Body of pancreas (tissue), 4 donors: ENCODE measurements at places on chromosomes 2 and 18.
A peak's percentile ranks its signal among the peaks of the same experiment; 100 is the strongest.

- no peaks in the 10 kb centered on the region for H3K36me3 ChIP-seq
- no peak overlapping the region for H3K27ac ChIP-seq
- H3K4me1 ChIP-seq = peaks cover 7% of the 10 kb centered on the region
- H3K27me3 ChIP-seq = no peaks in the 10 kb centered on the region
- no peak for DNase-seq
- no peak overlapping the region for H3K4me3 ChIP-seq
Measured at GRCh38 chr18:10367836-10368235, 86.6 kb upstream of the APCDD1 start.

GRCh38 chr18:51525453-51526225, 328.2 kb upstream of the MEX3C start:
- no peak overlapping the region for H3K27ac ChIP-seq
- H3K36me3 ChIP-seq = no peaks in the 10 kb centered on the region
- no peaks in the 10 kb centered on the region for H3K4me1 ChIP-seq
- H3K4me3 ChIP-seq = no peak overlapping the region
- DNase-seq = no peak

DNA sequence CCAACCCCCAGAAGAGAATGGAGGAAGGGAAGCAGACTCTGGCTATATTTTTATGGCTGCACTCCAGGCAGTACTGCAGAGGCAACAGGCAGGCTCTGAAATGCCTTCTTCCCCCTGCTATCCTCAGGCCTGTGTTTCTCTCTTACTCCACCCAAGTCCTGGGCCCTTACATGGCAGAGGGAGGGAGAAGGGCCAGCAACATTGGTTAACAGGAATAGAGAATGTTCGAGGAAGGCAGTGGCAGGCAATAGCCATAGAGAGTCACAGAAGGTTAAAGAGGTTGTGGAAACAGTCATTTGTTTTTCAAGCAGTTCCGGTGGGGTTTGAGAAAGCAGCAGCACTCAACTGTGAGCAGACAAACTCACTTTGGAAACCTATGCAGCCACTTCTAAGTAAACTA, 15.1 kb upstream of the DARS1 start:
- H3K4me1 ChIP-seq = no peaks in the 10 kb centered on the region
- no peak overlapping the region for H3K4me3 ChIP-seq
- no peaks in the 10 kb centered on the region for H3K27me3 ChIP-seq
- no peaks in the 10 kb centered on the region for H3K36me3 ChIP-seq

GRCh38 chr2:135657806-135658582, 83.7 kb upstream of the UBXN4 start:
- H3K4me3 ChIP-seq = no peak overlapping the region
- H3K36me3 ChIP-seq = peaks cover 2% of the 10 kb centered on the region
- no peaks in the 10 kb centered on the region for H3K4me1 ChIP-seq
- H3K27me3 ChIP-seq = no peaks in the 10 kb centered on the region
- H3K27ac ChIP-seq = no peak overlapping the region

DNA sequence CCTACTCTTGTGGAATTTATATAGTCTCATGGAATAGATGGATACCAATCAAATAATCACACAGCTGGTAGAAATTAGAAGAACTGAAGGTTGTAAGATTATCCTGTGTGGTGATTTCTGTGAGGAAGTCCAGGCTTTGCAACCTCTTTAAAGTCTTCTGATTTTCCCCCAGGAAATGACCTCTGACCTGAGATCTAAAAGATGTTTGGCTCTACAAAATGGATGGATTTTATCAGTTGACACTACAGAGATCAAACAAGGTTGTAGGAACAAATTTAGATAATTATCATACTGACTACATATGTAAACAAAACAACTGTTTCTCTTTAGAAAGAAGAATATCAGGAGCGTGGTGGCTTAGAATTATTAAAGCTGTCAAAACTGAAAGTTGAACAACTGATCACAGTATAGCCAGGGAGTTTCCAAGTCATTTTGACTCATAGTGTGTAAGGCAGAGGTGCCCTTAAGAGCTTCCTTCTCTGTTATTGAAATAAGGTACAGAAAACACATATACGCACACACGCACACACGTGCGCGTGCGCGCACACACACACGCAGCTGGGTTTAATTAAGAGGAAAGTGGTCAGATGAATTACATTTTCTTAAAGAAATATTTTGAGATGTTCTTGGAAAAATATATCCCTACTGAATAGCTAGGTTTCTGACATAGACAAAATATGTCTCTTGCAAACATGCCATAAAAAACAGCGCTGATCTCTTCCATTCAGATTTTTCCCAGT, 35.5 kb upstream of the PELI1 start:
- H3K27ac ChIP-seq = no peak overlapping the region
- no peaks in the 10 kb centered on the region for H3K36me3 ChIP-seq
- no peaks in the 10 kb centered on the region for H3K27me3 ChIP-seq
- no peak overlapping the region for H3K4me3 ChIP-seq

DNA sequence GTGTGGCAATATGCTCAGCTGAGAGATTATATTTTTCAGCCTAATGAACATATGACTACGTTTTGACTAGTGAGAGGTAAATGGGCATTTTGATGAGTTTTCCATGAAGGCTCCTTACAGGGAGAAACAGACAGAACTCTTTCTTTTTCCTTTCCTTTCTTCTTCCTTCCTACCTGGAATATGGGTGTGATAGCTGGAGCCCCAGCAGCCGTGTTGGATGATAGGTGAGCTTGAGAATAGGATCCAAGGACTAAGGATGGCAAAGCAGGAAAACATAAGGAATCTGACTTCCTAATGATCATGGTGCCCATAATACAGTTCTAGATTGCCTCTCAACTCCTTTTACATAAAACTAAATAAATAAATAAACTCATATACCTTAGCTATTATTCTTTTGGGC, 124.0 kb downstream of the MAIP1 start:
- H3K4me3 ChIP-seq = no peak overlapping the region
- H3K27ac ChIP-seq = no peak overlapping the region
- no peak for DNase-seq
- no peaks in the 10 kb centered on the region for H3K27me3 ChIP-seq
- H3K36me3 ChIP-seq = no peaks in the 10 kb centered on the region

GRCh38 chr2:216799873-216800431, 59.9 kb downstream of the TNP1 start:
- peak; percentile 20 for DNase-seq
- H3K4me3 ChIP-seq = no peak overlapping the region
- no peak overlapping the region for H3K27ac ChIP-seq
- no peaks in the 10 kb centered on the region for H3K4me1 ChIP-seq
- no peaks in the 10 kb centered on the region for H3K36me3 ChIP-seq

- H3K4me3 ChIP-seq = no peak overlapping the region
- no peaks in the 10 kb centered on the region for H3K27me3 ChIP-seq
- H3K27ac ChIP-seq = no peak overlapping the region
- no peaks in the 10 kb centered on the region for H3K4me1 ChIP-seq
- no peak for DNase-seq
Measured at GRCh38 chr18:22827741-22828140, 105.4 kb upstream of the RBBP8 start.

GRCh38 chr2:149185942-149186490, 144.4 kb upstream of the LYPD6 start:
- H3K36me3 ChIP-seq = no peaks in the 10 kb centered on the region
- no peak for DNase-seq
- H3K4me1 ChIP-seq = no peaks in the 10 kb centered on the region
- H3K27ac ChIP-seq = no peak overlapping the region

GRCh38 chr2:109187711-109188495, 58.9 kb downstream of the SH3RF3 start:
- H3K27me3 ChIP-seq = no peaks in the 10 kb centered on the region
- H3K36me3 ChIP-seq = no peaks in the 10 kb centered on the region
- no peak overlapping the region for H3K27ac ChIP-seq
- no peak for DNase-seq
- peaks cover 15% of the 10 kb centered on the region for H3K4me1 ChIP-seq
- H3K4me3 ChIP-seq = no peak overlapping the region

GRCh38 chr2:17857021-17857420, 21.4 kb upstream of the KCNS3 start:
- H3K4me3 ChIP-seq = no peak overlapping the region
- DNase-seq = no peak
- H3K36me3 ChIP-seq = no peaks in the 10 kb centered on the region
- H3K27me3 ChIP-seq = no peaks in the 10 kb centered on the region

DNA sequence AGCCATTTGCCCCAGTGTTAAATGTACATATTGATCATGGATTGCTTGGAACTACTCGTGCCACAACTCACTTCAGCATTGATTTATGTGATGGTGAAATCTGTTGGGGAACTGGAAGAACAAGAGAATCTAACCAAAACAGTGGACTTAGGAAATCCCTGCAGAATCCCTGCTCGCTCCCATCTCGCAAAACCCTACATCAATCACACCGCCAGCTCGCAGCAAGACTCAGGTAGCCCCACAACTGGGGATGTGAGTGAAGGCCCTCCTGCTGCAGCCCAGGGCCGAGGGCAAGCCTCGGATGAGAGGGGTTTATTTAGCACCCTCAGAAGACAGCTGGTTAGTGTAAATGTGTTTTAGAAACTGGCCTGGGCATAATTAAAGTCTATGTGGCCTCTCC, 171.6 kb downstream of the ANAPC1 start:
- no peak overlapping the region for H3K4me3 ChIP-seq
- no peak overlapping the region for H3K27ac ChIP-seq
- H3K27me3 ChIP-seq = no peaks in the 10 kb centered on the region
- no peak for DNase-seq
- no peaks in the 10 kb centered on the region for H3K4me1 ChIP-seq

DNA sequence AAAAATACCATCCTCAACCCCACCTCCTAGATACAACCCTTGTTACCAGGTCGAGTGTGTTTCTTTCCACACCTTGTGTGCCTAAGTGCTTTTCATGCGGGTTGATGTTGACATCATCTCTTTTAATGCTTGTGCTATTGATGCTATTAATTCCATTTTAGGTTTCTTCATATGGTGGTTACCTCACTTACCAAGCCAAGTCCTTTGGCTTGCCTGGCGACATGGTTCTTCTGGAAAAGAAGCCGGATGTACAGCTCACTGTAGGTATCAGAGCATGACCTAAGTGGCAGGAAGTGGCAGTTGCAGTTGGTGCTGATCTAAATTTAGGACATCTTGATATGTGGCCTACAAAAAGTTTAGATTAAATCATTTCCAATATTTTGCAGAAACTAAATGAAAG, 149.9 kb upstream of the TTC39C start:
- no peak overlapping the region for H3K4me3 ChIP-seq
- DNase-seq = no peak
- H3K4me1 ChIP-seq = peaks cover 6% of the 10 kb centered on the region
- H3K36me3 ChIP-seq = no peaks in the 10 kb centered on the region
- no peaks in the 10 kb centered on the region for H3K27me3 ChIP-seq

GRCh38 chr18:2337552-2338141, 233.7 kb downstream of the METTL4 start:
- H3K27me3 ChIP-seq = no peaks in the 10 kb centered on the region
- no peaks in the 10 kb centered on the region for H3K36me3 ChIP-seq
- H3K27ac ChIP-seq = no peak overlapping the region
- no peak overlapping the region for H3K4me3 ChIP-seq
- H3K4me1 ChIP-seq = no peaks in the 10 kb centered on the region
- DNase-seq = peak; percentile 56

DNA sequence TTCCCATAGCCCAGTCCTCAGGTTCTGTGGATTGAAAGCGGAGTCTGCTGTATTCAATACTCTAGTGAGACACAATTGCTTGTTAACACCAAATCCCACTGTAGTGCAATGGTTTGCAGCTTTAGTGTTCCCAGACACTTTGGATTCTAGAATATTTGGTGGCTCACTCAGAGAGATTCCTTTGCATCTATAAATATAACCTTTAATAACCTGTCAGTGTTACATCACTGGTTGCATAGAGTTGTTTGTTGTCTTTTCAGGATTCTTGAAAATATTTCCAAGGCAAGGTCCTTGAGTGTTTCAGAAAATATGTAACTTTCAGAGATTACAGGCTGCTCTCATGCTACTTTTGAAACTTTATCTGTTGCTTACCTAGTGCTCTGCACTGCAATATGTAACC, 157.5 kb downstream of the ZEB2 start:
- no peak for DNase-seq
- H3K4me3 ChIP-seq = no peak overlapping the region
- no peaks in the 10 kb centered on the region for H3K27me3 ChIP-seq
- H3K36me3 ChIP-seq = no peaks in the 10 kb centered on the region
- no peaks in the 10 kb centered on the region for H3K4me1 ChIP-seq
- no peak overlapping the region for H3K27ac ChIP-seq

DNA sequence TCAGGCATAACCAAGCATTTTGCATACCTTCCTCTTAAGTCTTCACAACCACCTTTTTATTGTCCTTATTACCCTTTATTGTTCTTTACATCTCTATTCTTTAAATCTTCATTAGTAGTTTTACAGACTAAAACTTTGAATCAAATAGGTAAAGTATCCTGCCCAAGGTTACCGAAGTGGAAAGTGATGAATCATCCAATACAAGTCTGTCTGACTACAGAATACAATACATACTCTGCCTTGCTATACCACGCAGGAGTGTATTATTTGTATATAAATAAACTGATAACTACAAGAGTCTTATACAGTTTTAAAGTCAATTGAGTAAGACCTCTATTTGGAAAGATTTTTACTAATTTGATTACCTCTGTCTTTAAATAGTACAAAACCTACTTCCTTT, 196.0 kb downstream of the ZEB2 start:
- no peaks in the 10 kb centered on the region for H3K27me3 ChIP-seq
- DNase-seq = no peak
- no peak overlapping the region for H3K4me3 ChIP-seq
- no peak overlapping the region for H3K27ac ChIP-seq

DNA sequence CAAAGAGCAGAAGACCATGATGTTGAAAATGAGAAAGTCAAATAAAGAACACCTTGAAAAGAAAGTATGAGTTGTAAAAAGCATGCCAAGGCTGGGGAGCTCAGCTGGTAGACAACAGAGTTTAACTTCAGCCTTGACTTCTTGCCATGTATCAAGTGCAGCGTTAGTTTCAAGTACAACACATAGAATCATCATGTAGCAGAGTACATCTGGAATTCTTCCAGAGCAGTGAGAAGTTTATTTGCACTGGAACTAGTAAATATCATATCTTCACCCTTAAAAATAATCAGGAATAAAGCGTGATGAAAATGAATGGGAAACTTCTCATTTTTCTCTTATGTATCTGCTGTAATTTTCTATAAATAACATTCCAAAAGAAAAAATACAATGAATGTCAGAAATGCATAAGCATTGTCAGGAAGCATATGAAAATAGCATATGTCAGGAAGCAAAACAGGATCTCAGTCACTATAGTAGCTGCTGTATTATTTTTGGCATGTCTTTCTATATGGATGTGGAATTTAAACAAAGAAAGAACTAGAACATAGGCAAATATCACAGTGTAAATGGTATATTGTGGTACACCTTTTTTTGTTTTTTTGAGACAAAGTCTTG, 10.1 kb upstream of the SULT1C4 start:
- H3K4me3 ChIP-seq = no peak overlapping the region
- H3K27ac ChIP-seq = no peak overlapping the region
- H3K27me3 ChIP-seq = no peaks in the 10 kb centered on the region
- no peaks in the 10 kb centered on the region for H3K4me1 ChIP-seq
- no peaks in the 10 kb centered on the region for H3K36me3 ChIP-seq
